ENCODE measurements at places on chromosomes 3 and 15.

DNA sequence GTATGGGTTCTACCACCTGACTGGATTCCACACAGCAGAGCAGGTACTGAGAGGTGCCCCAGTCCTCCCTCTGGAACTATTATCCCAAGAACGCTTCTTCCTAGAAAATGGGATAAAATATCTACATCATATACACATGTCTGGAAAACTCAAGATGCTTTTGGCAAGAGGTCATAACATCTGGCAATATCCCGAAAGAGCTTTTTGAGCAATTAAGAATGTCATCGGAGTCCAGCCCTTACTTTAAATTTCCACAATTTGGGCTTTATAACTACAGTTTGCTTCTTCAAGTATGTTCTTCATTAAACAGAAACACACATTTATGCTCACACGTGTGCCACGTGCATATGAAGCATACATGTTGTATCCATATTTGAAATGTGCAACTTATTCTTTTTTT, 365.9 kb upstream of the THBS1 start:
- no peak for DNase-seq

GRCh38 chr3:14457999-14458398, 55.6 kb downstream of the SLC6A6 start:
- no peak for DNase-seq

- DNase-seq = no peak
Measured at GRCh38 chr3:15708882-15709677, 88.7 kb downstream of the ANKRD28 start.

- DNase-seq = no peak
Measured at GRCh38 chr15:83174891-83175290, 32.7 kb downstream of the HDGFL3 start.
